Suppressor macrophage treated with lipopolysaccharide for 1 hour (primary cell): ENCODE measurements at places on chromosomes 6 and 20.

GRCh38 chr6:143782481-143782880, 60.7 kb upstream of the LTV1 start:
- no peak for DNase-seq

DNA sequence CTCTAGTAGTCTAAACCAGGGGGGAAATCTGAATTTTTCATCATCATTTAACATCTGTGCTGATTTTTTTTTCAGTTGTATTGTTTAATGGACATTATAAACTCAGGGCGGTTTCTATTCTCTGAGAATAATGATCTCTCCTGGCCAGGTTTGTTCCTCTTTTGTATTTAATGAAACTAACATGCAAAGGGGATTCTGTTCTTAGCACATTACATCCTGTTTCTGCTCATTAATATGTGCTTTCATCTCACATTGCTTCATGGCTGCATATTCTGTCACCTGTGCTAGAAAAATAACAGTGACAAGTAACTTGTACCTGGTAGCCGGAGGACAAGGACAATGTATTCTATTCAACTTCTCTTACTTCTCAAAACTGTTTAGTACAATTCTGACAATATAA, 806 bp downstream of the HLA-DOB start:
- no peak for DNase-seq

DNA sequence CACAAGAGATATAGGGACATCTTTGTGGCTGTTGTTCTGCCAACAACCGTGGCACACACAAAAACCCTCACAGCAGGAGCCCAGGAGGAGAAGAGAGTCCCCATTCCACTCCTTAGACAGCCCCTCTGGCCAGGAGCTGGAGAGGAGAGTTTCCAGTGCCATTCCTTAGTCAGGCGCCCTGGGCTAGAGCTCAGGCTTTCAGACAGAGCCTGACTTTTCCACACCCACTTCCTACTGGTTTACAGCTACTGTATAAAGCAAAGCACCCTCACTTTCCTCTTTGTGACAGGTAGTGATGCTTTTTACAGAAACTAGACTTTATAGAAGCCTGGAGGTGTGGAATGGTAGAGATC, 145.9 kb downstream of the SYCP2 start:
- no peak for DNase-seq

- no peak for DNase-seq
Observed at GRCh38 chr6:20755631-20756030, 221.4 kb downstream of the CDKAL1 start.

DNA sequence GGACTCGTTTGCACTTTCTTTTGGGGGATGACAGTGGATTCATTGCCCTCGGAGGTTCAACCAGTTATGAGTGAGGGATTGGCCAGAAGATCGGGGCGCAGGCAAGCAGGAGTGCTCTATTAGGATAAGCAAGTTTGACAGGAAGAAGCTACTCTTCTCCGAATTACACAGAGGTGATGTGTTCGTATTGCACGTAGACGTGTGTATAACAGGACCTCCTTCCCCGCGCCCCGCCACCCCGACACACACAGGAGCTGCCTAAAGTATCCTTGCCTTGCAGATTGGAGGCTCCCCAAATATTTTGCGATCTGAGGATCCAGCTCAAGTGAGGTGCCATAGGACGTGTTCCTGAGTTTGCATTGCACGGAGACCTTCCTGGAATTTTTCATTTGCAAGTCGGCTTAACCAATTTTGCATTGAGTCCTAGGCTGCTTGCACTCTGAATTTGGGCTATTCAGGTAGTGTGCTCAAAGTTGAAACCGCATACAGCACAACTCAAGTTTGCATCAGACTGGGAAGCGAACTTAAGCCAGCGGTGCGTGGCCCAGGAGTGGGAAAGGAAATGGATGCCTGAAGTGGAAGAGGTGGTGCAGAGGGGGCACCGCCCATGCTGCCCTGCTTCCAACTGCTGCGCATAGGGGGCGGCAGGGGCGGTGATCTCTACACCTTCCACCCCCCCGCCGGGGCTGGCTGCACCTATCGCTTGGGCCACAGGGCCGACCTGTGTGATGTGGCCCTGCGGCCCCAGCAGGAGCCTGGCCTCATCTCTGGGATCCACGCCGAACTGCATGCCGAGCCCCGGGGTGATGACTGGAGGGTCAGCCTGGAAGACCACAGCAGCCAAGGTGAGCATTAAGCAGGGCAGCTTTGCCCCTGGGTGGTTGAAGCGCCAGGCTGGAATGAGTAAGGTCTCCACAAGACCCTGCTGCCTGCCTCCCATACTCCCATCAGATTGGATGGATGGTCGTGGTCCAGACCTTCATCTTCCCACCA, 770 bp downstream of the TCF19 start:
- DNase-seq: no peak

- no peak for DNase-seq
Observed at GRCh38 chr6:30857549-30857948, 26.8 kb upstream of the DDR1 start.

DNA sequence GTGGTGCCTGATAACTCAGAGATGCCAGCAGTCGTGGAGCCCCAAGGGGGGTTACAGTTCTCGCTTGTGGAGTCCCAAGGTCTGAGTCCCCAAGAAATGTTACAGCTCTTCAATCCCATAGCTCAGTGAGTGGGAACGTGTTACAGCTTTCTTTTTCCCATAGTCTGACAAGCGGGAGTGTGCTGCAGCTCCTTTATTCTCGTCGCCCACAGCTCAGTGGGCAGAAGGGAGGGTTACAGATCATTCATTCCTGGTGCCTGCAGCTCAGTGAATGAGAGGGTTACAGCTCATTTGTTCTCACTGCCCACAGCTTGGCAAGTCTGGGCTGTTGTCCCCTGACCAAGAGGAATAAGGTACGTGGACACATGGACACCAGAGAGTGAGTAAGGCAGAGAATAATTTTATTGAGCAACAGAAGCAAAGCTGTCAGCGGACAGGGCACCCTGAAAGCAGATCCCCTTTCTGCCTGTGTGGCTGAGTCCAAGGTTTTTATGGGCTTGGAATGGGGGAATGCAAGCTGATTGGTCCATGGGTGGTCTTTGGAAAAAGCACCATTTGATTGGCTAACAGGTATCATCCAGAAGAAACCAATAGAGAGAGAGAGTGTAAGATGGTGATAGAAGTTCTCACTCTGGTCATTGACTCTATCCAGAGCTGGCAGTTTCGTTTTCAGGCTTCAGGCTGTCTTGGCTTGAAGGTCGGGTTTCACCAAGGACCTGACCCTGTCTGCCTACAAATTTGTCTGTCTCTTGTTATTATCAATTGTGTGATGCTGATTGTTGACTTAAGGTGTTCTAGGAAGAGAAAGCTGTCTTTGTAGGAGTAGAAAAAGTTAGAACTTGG, 16.4 kb downstream of the RNF217 start:
- DNase-seq: no peak

- DNase-seq: peak; percentile 59
Observed at GRCh38 chr20:51220293-51220706, 197.4 kb upstream of the KCNG1 start.

DNA sequence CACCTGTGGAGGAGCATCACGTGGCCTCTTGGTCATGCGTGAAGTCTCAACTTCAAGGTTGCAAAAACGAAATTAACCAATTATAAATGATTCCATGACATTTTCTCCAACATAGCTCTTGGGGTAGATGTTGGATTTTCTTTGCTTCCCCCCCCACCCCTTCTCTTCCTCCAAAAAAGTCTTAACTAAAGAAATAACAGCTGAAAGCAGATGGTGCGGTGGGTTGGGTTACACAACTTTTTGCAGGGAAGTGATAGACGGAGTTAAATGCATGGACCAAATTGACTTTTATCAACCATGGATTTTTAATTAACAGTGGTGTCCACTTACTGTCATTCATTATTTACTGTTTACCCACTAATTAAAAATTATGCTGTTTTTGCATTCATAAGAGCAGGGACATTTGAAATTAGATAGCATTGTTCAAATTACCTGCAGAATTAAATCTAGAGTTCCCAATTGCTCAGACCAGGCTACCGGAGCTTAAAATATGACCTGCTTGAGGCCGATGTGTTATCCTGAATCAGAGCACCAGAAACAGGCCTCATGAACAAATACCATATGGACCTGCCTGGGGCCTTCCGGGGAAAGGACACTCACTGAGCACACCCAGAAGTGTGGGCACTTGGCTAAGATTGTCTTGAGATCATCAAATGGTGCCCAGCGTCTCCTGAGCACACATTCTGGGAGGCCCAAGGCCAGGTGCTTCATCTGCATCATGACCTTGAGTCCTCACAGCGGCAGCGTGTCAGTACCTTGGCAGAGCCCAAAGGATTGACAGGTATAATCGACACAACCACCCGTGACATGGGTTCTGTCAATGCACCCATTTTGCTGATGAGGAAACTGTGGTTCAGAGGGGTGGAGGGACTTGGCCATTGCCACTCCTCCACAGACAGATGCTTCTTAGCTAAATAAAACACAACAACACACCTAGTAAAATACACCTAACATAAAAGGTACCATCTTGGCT, 41.5 kb downstream of the APCDD1L start:
- no peak for DNase-seq

- no peak for DNase-seq
Observed at GRCh38 chr6:44073612-44074438, 53.4 kb downstream of the MRPL14 start.

DNA sequence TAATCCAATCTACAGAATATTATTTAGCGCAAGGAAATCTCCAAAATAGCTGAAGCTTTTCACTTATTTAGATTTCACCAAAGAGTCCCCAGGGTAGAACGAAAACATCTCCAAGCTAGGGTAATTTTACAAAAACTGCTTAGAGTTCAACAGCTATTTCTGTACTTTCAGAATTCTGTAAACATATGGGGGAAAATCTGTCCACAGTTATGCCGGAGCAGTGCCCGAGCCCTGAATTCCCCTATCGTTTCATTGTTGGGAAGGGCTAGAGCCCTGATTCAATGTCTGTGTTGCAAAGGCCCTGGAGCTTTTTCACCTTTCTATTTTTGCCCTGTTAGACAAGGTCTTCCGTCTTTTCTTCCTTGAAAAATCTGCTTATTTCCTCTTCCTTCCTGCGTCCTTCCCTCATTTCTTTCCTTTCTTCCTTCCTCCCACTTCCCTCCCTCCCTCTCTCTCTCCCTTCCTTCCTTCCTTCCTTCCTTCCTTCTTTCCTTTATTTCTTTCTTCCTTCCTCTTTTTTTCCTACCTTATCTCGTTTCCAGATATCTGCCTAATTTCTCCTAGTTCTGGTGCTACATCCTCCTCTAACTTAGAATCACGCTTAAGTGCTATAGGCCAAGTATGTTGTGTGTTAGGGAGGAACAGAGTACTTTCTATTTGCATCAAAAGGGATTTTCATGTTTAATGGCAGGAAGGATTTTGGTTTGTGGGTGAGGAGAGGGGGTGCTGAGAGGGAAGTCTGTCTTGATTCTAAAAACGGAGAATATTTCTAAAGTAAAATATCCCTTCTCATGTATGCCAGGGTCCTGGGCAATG, 122.5 kb upstream of the BMP2 start:
- no peak for DNase-seq

DNA sequence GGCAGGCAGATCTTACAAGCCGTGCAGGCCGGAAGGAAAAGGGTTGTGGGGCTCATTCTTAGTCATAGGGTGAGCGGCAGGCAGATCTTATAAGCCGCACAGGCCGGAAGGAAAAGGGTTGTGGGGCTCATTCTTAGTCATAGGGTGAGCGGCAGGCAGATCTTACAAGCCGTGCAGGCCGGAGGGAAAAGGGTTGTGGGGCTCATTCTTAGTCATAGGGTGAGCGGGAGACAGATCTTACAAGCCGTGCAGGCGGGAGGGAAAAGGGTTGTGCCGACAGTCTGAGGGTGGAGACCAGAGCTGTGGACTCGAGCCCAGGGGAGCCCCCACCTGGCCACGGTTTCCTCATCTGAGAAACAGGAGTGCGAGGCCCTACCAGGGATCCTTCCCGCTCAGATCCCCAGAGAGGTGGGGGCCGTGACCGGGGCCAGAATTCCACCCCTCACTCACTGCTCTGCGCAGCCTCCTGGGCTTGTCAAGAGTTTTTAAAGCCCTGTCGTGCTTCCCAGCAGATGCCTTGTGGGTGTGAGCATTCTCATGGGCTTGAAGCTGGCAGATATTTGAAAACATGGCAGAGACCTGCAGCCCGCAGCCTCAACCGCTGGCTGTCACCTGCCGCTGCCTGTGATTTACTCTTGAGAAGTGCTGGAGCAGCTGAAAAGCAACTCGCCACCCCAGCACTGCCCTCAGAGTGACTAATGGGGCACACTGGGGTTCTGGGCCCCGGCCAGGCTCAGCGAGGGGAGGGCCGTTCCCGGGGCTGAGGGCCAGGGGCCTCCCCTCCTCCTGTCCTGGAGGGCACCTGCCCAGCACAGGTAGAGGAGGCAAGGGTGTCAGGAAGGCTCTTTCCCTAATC, 31.9 kb downstream of the NTSR1 start:
- peak; percentile 98 for DNase-seq

DNA sequence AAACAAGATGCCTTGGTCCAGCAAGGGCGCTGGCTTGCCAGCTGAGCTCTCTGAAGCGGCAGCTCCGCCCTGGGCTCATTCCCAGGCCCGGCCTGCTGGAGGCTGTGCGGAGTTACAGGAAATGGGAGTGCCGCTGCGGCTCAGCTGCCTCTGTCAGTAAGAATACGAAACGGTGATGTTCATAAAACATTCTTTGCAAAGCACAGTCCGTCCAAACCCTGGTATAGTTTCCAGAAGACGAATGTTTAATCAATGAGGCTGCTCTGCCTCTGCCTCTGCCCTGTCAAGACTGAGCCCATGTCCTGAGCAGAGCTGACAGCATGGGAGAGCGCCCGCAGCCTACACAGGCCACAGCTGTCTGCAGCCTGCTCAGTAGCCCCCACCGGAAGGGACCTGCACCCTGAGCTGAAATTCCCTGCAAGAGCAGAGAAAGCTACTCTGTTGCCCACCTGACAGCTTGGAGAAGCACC, 153.3 kb upstream of the SNX9 start:
- DNase-seq: peak; percentile 65

DNA sequence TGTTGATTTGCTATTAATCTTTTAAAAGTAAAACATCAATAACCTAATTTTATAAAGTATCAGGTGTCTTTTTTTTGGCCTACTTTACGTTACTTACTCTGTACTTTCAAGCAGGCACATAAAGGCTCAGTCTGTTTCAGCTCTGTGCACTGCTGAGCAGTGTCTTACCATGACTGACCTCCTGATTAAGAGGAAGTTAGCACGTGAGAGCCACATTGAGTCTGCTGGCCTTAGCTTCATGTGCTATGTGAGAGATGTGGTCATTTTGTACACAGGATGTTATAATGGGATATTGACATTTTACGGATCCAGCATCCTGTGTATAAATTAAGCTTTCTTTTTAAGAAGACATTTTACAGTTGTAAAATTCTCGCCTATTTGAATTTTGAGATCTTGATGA, 31.9 kb downstream of the ARID1B start:
- peak; percentile 83 for DNase-seq

DNA sequence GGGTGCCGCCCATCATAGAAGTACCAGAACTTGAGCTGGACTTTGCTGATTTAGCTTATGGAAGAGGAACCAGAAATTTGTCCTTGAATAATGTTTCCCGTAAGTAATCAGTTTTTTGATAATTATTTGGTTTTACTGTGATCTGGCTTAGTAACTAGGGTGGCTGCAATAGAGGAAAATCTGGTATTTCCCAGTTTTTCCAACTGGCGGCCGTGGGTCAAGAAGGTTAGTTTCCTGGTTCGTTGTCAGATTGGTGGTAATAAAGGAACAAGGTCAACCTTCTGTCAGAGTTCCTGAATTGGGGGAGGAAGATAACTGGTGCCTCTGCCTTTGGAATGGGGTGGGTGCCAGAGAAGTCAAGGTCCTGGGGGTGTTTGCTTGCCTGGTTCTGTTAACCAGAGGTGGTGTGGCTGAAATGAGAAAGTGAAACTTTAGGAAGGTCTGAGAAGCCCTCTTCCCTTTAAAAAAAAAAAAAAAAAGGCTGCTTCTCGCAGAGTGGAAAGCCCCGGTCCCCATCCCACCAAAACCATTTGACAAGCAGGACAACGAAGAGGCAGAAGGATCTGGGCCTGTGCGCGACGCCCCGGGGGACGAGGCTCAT, at the start of gene CALHM6:
TSS of gene CALHM6 (plus strand) at position 45 of the 601 bp plus-strand sequence. CDS start at position 600, 555 bp downstream.
- DNase-seq: peak; percentile 64
